Stimulated activated CD4-positive, alpha-beta T cell treated with anti-CD3 and anti-CD28 coated beads, Interleukin-2, amount 100 ng/mL, for 24 hours (primary cell): ENCODE measurements at places on chromosomes 13 and 19.

DNA sequence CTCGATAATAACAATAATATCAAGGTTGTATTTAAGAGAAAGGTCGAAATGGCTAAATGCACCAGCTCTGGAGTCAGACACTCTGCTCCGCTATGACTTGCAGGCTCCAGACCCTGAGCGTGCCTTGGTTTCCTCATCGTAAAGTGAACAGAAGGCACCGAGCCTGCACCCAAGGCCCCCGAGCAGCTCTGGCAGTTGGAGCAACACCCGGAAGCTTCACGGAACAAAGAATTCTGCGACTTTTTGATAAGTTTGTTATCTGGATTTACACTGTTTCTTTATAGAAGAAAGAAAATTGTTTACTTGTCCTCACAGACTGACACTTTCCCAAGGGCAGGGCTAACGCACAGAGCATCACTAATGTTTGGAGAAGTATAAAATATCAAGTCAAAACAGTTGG lies 4.4 kb downstream of the GRTP1 start:
- DNase-seq, result no peak

GRCh38 chr13:101785858-101786257 lies 333.4 kb downstream of the ITGBL1 start:
- DNase-seq, result no peak

DNA sequence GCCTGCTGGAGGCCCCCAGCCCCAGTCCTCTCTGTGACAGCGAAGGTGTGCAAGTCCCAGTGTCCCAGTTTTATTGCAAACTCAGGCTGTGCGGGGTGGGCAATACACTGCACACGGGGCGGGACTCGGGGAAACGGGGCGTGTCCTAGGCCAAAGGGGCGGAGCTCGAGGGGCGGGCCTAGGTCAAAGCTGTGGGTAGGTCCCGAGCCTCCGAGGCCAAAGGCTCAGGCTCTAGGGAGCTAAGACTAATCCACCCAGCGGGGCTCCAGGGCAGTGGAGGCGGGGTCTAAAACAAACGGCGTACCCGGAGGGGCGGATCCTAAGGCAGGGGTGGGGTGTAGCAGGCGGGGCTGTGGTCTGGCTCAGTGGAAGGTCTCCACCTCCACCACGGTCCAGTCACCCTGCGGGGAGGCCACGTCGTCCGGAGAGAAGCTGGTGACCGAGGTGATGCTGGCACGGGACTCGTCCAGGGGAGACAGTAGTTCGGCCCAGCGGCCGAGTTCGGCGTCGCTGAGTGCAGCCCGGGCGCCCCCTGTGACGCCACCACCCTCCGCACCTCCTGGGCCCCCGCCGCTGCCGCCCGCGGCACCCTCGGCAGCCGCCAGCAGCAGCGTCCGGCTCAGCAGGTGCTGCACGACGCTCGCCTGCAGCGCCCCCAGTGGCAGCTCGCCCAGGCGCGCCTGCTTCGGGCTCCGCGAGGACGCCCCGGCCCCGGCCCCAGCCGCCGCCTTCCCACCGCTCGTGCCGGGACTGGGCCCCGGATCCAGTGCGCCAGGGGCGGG lies 5.3 kb downstream of the PRR36 start:
- DNase-seq, result peak; percentile 86

DNA sequence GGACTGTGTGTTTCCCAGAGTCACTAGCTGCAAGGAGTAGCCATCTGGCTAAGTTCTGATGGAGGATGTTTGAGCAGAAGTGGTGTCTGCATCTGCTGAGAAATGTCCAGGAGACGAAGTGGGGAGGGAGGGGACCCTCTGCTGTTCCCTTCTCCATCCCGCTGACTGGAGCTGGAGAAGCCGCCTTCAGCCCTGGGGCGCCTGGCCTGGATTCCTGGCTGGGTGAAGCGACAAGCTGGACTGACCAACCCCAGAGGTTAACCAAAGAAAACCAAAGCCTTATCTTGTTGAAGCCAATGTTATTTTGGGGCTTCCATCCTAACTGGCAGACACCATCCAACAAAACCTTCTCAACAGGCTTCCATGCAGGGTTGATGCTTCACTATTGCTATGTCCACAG lies 67.6 kb downstream of the SLC7A1 start:
- DNase-seq, result no peak

- DNase-seq, result no peak
These were observed 33.3 kb downstream of the IGFL2 start for GRCh38 chr19:46181388-46181779.

DNA sequence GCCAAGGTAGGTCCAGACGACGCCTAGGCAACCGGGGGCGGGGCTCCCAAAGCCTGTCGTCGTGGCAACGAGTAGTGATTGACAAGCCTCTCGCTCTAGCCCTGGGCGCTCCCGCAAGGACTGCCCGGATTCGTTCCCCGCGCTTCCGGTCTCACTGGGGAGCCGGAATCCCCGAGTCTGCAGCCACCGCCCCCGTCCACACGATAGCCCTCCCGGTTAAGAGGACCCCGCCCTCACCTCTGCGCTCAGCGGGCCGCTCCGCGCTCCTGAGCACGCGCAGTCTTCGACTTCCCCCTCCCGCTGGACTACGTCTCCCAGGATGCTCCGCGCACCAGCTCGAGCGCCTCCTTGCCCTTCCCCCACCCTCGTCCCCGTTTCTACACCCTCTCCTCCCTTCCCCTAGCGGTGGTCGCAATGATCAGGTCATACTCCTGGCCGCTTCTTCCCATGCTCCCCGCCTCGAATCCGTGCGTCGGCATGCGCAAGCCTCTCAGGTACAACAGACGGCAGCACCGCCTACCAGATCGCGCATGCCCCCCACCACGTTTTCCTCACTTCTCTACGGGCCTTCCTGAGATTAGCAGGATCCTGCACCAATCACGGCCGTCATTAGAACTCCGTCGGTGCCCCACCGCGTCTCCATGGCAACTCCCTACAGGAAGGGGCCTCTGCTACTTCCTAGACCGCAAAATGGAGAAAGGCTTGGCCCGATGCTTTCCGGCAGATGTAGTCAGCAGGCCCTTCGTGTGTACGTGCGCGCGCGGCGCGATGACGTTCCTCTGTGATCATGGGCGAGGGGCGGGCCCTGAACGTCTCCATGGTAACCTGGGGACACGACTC lies at the start of gene MZF1:
TSS of gene MZF1 (minus strand) at position 518 of the 840 bp plus-strand sequence. CDS start 1,946 bp downstream, outside the sequence.
- peak; percentile 99 for DNase-seq

- DNase-seq, result no peak
These were observed 135.7 kb downstream of the DIAPH3 start for GRCh38 chr13:60028021-60028420.

- DNase-seq, result no peak
These were observed 506.7 kb upstream of the NBEA start for GRCh38 chr13:34435338-34435737.

DNA sequence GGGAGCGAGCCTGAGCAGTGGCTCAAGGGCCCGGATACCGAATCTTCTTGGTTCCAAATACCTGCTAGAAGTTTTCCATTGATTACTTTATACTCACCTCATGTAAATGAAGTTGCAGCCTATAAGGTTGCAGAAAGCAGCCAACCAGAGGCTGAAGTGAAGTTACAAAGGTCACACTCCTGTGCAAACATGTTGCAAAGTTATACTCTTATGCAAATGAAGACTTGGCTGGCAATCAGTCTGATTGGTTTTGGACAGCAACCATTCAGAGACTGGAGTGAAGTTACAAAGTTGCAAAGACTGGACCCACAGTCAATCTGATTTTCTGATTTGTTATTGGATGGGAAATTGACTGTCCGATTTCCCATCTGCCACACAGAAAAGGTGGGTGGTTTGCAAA lies 152.5 kb downstream of the GGACT start:
- DNase-seq, result no peak

DNA sequence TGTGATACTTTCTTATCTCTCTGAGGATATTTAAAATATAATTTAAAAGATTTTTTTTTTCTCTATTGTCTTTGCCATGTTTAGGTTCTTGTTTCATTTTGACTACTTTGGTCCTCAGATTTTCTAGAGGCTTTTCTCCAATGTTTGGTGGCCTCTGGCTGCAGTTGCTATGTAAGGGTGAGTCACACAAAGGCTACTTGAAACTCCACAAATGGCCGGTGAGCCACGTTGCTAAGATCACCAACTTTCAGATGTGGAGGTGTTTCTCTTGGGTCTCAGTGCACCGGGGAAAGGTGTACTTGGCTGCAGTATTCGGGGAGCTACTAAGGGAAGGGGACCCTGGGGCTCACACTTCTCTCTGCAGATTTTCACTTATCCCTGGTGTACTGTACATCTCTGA lies 248.1 kb downstream of the HS6ST3 start:
- DNase-seq, result no peak

- no peak for DNase-seq
These were observed 42.2 kb upstream of the TSC22D1 start for GRCh38 chr13:44618326-44618725.

DNA sequence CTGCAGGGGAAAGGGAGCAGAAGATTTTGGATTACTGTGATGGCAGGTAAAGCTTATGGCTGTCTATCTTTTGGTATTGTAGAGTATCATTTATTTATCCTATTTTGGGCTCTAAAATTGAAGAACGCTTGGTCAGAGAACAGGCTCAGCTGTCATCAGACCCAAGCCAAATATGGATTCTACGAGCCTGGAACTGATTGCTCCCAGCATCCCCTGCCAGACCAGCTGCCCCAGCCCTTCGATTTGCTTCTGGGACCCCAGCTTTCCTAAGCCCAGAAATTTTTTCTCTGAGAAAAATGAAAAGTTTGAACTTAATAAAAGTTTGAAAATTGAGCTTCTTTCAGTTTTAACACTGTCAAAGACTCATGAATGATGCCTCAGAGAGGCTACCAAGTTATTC lies 472.8 kb downstream of the DACH1 start:
- no peak for DNase-seq

GRCh38 chr13:21837841-21838551 lies 167.1 kb downstream of the FGF9 start:
- DNase-seq, result no peak

- no peak for DNase-seq
These were observed 35.0 kb downstream of the B3GLCT start for GRCh38 chr13:31234729-31235128.

DNA sequence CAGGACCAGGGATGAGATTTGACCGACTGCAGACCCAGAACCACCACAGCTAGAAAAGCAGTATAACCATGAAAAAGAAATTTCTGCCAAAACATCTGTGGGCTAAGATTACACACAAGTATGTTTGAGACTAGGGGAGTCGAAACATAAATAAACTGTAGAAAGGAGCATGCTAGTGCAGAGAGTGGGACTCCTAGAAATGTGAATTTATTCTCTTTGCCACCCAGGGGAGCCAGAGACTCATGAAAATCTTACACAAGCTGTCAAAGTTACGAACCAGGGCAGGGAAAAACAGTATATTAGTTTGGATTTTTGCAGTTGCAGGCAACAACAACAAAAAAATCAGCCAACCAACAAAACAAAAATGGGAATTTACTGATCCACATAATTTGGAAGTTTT lies 12.3 kb upstream of the HSPH1 start:
- DNase-seq, result no peak

DNA sequence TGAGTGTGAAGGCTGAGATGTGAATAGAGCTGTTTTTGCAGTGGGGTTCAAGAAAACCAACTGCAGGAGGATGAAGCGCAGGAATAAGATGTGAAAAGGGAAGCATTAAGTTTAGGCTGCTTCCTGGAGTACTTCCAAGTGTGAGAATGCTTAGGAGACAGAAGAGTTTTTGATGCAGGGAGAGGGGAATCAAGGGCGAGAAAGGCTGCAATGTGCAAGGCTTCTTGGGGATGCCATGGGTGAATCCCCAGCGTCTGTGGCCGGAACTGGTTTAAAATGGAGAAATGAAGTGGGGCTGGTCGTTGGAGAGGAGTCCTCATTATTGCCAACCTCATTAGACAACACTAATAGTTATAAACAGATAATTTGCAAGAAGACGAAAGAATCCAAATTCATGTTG lies 764.9 kb downstream of the LIG4 start:
- no peak for DNase-seq

GRCh38 chr19:31283701-31284100 lies 65.5 kb downstream of the TSHZ3 start:
- DNase-seq, result no peak

- DNase-seq, result no peak
These were observed 91.6 kb downstream of the RYR1 start for GRCh38 chr19:38524994-38525634.

DNA sequence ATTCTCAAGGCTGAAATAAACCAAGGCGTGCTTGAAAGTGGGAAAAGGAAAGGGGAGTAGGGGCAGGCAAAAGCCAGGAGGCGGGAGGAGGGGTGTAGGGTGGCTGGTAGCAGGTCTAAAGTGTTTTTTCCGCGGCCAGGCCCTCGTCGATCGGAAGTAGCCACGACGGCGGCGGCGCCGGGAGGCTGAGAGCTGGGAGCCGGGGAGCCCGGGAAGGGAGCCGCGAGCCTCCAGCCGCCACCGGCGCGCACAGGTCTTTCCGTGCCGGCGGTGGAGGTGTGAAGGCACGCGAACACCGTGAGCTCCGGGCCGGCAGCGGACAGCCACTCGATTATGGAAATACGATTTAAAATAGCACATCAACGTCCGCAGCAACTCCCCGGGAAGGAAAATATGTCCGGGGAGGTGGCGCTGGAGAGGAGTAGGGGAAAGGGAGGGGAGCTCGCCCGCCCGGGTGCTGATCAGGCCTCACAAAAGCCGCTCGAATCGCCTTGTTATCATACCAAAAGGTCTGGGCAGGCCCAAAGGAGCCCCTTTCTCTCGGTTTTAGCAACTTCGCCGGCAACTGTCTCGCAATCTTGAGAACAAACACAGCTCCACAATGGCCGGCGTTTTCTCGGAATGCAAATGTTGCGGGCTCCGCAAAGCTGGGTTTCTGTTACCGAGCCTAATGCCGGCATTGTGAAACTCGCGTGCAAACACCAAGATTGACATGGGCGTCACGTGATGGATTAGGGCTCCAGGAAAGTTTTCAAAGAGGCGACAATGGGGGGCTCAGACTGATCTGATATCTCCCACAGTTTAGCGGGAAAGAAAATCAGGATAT lies 2.9 kb upstream of the PCDH8 start:
- peak; percentile 18 for DNase-seq

GRCh38 chr13:71493189-71493588 lies 373.8 kb downstream of the DACH1 start:
- no peak for DNase-seq

- no peak for DNase-seq
These were observed 27.4 kb upstream of the SACS start for GRCh38 chr13:23460921-23461320.

DNA sequence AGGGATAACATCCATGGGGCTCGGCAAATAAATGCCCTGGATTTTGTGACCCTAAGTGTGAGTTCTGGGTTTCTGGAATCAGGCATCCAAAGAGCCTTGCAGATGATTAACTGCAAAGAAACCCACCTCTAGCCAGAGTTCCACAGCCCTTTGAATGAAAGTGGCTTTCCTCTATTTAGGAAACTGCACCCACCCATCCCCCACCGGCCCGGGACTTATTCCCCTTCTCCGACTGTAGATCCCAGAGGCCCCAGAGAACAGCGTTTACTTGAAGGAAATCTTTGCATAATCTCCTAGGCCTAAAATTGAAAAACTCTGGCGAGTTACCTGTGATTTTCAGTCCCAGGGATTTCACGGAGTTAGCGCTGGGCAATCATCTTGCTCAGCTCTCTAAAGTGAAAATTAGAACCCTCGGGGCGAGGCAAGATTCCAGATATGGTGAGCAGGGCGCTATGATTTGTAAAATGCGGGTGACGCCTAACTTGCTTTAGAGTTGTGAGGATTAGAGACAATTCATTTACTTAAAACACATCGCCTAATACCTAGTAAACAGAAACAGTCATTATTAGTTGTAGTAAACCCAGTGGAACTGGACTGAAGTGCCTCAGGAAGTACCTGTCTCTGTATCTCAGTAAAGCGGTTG lies 9.4 kb downstream of the URAD start:
- no peak for DNase-seq
